ENCODE measurements at places on chromosomes 13 and 19.
A peak's percentile ranks its signal among the peaks of the same experiment; 100 is the strongest.

GRCh38 chr13:75507027-75508001 is 25.3 kb upstream of the TBC1D4 start:
- no peak for DNase-seq

- peak; percentile 68 for DNase-seq
These were observed 37.4 kb downstream of the SCGB2B2 start for GRCh38 chr19:34639491-34640085.

GRCh38 chr13:71659404-71659803 is 207.6 kb downstream of the DACH1 start:
- no peak for DNase-seq

GRCh38 chr13:82010780-82011179 is 1669.9 kb upstream of the SPRY2 start:
- no peak for DNase-seq

- no peak for DNase-seq
These were observed 5.3 kb upstream of the ZNF613 start for GRCh38 chr19:51921949-51922348.

DNA sequence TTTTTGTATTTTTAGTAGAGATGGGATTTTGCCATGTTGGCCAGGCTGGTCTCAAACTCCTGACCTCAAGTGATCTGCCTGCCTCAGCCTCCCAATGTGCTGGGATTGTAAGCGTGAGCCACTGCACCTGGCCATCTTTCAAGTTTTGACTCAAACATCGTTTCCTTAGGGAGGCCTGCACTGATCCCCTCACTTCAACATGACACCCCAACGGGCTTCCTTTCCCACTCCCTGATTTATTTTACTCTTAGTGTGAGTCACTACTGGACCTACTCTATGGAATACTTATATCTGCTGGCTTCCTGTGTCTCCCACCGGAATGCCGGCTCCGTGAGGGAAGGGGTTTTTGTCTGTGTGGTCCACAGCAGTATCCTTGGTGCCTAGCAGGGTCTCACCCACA is 4.5 kb upstream of the ADAMTS10 start:
- no peak for DNase-seq

DNA sequence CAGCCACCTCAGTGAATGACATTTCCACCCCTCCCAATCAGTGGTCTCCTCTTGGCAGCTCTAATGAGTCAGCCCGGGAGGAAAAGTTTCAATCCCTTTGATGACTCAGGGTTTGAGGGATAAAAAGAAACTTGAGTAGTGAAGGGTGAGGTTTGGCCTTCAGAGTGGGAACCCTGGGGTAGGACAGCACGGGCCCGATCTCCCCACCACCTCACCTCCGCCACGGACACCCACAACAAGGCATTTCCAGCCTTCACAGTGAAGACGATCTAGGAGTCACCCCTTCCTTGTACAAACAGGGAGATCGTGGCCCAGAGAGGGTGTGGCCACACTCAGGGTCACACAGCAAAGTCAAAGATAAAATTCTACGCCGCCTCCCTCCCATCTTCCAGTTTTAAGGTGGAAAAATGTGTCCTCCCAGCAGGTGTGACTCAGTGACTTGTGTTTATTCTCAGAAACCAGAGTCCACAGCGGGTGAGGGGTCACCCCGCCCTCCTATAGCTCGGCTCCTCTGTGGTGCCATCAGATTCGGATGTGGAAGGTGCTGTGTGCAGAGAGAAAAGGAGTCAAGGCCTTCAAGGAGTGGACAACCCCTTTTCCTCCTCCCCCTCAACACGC is 12.3 kb downstream of the CIB3 start:
- no peak for DNase-seq

- DNase-seq = no peak
These were observed 114.5 kb downstream of the STK24 start for GRCh38 chr13:98462241-98462882.

DNA sequence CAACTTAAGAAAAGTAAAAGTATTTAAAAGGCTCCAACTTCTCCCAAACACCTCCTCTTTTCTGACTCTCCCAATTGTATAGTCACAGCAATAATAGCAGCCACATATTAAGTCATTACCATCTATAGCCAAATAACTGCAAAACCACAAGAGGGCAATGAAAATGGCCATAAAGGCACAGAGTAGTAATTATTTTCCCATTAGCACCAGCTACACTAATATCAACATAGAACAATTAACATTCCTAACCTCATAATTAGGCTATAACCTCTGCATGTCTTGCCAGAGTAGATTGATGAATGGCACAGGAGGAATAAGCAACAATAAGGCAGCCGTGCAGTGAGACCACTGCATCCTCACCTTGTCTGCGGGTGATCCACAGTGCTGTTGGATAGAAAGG is 226.4 kb upstream of the SERP2 start:
- no peak for DNase-seq

DNA sequence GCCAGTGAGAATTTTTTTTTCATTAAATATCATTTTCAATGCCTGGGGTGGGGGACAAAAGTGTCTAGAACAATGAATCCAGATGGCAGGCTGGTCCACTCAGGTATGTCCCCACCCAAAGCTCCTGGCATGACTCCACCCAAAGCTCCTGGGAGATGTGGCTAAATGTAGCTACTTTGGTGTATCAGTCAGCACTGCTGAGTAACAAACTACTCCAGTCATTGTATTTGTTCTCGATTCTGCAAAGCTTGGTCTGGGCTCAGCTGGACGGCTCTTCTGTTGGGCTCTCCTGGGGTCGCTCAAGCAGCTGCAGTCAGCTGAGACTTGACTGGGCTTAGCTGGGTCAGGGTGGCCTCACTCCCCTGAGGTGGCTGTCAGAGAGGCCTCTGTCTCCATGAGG is 48.5 kb downstream of the CELF5 start:
- no peak for DNase-seq

- DNase-seq = no peak
These were observed 42.1 kb upstream of the C13orf46 start for GRCh38 chr13:114015969-114016295.

DNA sequence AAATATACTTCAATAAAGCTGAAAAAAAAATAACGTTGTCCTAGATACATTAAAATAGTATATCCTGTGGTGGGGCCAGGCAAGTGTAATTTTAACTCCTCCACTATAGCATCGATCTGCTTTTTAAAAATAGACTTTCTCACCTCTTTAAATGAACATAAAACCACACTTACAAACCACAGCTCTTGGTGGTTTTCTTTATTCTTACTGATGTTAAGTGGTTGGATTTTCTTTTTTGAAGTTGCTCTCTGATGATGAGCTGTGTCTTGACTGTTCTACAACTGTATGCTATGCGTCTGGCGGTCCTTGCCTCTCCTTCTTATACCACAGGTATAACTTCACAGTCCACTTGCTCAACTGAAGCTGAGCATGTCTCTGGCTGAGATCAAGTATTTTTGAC is 721.5 kb upstream of the KLHL1 start:
- DNase-seq = no peak

DNA sequence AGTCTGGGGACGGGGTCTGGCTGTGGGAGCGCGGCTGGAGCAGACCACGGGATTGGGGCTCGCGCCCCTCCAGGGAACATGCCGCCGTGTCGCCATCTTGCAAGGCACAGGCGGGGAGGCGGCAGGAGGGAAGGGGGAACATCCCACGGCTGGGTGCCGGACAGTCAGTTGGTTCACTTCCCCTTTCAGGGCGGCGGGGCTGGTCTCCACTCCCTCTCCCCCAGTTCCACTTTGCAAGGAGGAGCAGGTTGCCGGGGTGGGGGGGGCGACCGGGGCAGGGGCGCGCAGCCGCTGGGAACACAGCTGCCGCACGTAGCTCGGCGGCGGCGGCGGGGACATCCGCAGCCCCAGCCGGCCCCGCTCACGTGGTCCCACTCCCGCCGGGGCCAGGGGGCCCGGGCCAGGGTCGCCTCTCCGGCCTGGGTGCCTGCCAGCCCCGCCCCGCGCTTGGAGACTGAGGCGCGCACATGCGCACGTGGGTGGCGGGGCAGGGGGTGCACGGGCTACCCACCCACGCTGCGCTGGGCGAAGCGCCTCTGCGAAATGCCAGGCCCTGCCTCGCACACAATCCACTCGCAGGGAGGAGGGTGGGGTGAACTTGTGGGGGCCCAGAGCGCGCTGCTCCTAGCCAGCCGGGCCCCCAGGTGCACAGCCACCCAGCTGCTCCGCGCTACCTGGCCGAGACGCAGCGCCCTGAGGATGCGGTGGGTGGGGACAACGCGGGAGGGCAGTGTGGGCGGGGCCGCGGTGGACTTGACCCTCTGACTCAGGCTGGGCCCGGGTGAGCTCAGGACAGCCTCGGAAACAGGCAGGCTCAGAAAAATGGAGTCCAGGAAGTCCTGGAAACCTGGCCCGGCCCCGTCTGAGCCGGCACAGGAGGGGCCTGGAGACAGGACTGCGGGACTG is 6.4 kb downstream of the KLF16 start:
- DNase-seq = no peak

GRCh38 chr19:15231271-15231670 is 977 bp downstream of the EPHX3 start:
- no peak for DNase-seq

GRCh38 chr19:3471954-3472655 is 8.2 kb downstream of the SMIM24 start:
- DNase-seq = peak; percentile 27

- DNase-seq = no peak
These were observed 1.4 kb upstream of the SAMD1 start for GRCh38 chr19:14091813-14092462.

DNA sequence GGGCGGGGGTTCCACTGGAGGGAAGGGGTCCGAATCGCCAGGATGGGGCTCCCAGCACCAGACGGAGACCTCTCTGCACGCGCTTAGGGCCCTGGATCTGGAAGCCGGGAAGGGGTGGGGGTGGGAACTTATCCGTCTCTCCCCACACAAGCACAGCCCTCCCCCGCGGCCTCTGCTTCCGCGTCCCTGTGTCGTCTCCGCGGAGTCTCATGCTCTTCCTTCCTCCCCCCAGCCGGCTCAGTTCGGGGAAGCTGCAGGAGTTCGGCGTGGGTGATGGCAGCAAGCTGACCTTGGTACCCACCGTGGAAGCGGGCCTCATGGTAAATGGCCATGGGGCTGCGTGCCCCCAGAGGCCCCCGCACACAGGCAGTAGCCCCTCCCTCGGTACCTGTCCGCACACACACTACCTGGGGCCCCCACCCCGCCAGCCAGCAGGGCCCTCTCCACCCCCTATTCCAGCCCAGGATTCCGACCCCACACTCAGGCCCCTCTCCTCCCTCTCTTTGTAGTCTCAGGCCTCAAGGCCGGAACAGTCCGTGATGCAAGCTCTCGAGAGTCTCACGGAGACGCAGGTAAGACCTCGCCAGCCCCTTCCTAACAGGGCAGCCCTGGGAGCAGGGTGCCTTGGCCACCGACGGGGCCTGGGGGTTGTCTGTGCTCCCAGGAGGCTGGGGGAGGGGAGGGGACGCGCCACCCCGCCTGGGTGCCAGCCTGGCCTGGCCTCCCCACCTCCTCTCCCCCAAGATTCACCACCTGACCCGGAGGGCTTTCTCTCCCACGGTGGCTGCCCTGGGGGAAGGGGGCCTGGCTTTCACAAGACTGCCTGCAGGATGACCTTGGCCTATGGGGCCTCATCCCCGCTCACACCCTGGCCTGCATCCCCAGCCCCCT is 3.2 kb downstream of the MIDN start:
- peak; percentile 60 for DNase-seq

DNA sequence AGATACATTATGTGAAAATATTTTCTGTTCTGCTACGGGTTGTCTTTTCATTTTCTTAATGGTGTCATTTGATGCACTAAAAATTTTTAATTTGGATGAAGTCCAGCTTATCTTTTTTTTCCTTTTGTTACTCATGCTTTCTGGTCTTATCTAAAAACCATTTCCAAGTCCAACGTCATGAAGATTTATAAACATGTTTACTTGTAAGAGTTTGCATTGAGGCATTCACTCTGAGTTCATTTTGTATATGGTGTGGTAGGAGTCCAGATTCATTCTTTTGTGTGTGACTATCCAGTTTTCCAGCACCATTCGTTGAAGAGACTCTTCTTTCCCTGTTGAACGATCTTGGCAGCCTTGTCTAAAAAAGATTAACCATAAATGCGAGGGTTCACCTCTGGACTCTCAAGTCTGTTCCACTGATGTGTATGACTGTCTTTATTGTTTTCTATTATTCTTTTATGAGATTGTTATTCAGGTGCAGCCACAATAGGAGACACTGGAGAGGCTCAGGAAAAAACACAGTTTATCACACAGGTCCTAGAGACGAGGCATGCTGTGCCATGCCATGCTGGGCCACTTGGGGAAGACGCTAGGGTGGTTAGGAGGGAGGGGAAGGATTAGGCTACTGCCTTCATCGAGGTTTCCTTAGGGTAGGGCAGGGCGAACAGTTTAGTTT is 35.0 kb downstream of the NAA16 start:
- DNase-seq = no peak

- no peak for DNase-seq
These were observed 7.6 kb upstream of the EGLN2 start for GRCh38 chr19:40791349-40791748.

- DNase-seq = peak; percentile 74
These were observed 1.3 kb upstream of the CEACAM6 start for GRCh38 chr19:41753936-41754529.

- DNase-seq = no peak
These were observed 141.7 kb downstream of the EFNB2 start for GRCh38 chr13:106393776-106394175.

- DNase-seq = no peak
These were observed 888.5 kb downstream of the UQCRFS1 start for GRCh38 chr19:28324275-28325060.

DNA sequence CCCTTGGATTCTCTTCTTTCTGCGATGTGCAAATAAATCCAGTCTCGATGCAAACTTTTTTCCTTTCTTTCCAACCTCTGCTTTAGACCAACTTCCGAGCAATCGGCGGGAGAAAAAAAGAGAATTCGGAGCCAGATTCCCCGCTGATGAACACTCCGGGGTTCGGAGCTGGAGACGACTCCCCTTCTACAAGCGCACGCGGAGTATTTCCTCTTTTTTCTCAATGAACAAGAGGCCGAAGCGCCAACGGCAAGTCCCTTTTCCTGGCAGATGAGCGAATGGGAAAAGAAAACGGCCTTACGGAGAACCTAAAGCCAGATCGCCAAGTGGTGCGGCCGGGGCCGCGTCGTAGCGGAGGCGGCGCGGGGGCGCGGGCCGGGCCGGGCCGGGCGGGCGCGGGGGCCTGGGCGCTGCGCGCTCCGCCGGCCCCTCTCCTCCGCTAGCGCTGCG is 250 bp downstream of the SPRY2 start:
- DNase-seq = no peak

DNA sequence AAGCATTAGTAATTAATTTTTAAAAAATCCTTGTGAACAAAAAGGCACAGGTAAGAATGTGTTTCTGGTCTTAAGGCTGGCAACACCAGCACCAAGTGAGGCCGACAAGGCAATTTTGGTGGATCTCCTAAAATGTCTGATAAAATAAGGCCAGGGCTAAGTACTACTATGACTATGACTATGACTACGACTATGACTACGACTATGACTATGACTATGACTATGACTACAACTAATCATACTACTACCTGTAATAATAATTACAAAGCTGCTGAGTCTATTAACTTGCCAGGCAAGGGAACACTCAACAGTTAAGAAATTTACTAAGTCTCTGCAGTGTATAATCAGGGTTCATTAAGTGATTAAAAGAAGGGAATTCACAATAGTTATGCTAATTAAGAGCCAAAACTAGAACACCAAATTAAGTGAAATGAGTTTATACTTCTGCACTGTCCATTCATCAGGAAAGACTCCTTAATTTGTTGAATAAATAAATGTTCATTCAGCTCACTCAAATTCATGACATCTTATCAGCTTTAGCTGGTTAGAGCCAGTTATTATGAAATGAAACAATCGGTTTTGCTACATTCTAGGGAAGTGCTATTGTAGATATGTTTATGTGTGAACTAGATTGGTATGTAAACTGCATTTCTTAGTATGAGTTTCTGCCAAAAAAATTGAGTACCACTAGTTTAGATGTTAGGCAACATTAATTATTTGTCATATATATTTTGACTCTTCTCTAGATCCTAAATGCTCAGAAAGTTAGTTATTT is 1626.2 kb upstream of the PCDH20 start:
- DNase-seq = no peak

Data from CD4-positive, alpha-beta T cell treated with Interleukin-15 for 4 hours (primary cell).